Omental fat pad (tissue), 4 donors: ENCODE measurements at places on chromosomes 2 and 18. TPM values are rescaled to one million over a fixed set of nuclear protein-coding genes. Genes with fewer than 3 reads are reported as not detected.

GRCh38 chr2:95024960-95025405 lies 525 bp upstream of the MAL start:
- no peak for DNase-seq

Gene RFX8
- not detected for total RNA-seq

Gene NAT8
- total RNA-seq = not detected

DNA sequence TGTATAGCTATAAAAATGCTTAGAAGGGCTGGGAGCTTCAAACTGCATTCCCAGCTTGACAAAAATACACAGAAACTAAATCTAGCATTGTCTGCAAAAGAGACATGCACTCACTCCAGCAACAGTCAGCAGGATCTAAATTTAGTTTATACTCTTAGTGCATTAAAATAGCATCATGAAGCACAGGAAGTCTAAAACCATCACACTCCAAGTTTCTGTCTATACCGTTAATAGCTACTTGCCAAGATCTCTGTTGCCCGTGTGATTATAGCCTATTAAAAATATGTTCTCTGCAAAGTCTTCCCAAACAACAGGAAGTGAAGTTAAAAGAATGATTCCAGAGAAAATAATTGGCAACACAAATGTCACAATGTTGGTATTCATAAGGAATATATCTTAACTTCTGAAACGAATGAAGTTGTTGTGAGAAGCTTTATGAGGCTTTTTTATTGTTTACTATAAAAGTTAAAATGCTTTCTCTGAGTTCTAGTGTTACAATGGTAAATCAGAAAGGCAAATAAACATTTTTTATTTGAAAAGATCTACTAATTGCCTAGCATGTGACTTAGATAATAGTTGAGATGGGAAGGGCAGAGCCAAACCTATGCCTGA lies 184.2 kb downstream of the ZNF385B start:
- no peak for DNase-seq

DNA sequence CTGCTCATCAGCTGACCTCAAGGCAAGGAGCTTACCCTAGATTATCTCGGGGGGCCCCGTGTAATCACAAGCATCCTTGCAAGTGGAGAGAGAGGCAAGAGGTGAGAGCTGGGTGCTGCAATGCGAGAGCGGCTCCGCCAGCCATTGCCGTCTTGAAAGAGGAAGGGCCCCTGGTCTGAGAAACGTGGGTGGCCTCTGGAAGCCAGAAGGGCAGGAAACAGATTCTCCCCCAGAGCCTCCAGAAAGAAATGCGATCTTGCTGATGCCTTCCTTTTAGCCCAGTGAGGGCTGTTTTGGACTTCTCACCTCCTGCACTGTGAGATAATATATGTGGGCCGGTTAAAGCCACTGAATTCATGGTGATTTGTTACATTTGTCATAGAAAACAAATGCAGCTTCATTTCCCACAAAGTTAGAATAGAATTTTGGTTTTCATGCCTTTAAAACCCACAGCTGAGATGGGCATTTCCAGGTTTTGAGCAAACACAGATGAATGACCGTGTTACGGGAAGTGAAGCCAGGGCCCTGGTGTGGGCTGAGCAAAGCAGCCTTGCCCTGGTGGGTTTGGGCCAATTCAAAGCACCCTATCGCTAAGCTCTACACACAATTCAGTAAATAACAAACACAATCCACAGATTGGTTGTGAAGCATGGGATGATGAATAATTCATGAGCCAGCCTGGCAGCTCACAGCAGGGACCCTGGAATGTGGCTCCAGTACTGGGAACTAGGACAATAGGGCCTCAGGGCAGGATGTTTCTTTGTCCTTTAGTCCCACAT lies 319.9 kb upstream of the HS6ST1 start:
- DNase-seq = no peak

GRCh38 chr2:40087927-40088326 lies 308.9 kb upstream of the THUMPD2 start:
- no peak for DNase-seq

GRCh38 chr2:104673225-104673624 lies 180.7 kb upstream of the POU3F3 start:
- DNase-seq = no peak

Gene EMILIN1
- total RNA-seq = 27.5 TPM

- no peak for DNase-seq
Measured at GRCh38 chr2:120423167-120423943, 77.4 kb downstream of the INHBB start.

- DNase-seq = no peak
Measured at GRCh38 chr2:120876526-120877280, 141.0 kb downstream of the GLI2 start.

DNA sequence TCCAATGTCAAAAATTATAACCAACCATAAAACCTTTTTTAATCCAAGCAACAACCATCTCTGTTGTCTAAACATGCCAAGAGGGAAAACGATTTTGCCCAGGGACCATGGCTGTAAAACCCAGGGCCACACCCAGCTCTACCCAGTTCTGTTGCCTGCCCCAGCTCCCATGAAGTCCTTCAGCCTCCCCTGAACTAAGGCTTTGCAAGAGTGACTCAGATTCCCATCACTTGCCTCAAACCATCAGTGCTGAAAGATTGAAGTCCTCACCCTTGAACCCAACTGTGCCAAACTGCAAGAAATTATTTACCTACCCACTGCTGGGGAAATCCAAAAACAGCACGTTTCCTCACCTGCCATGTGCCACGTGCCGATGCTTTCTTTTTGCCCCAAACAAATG lies 102.5 kb downstream of the TFCP2L1 start:
- no peak for DNase-seq

GRCh38 chr18:46283268-46283667 lies 179.1 kb downstream of the HAUS1 start:
- DNase-seq = no peak

GRCh38 chr2:147482111-147482895 lies 362.5 kb upstream of the ACVR2A start:
- no peak for DNase-seq
